ENCODE measurements at places on chromosomes 1 and 21. TPM values are rescaled to one million over a fixed set of nuclear protein-coding genes. Genes with fewer than 3 reads are reported as not detected.

The PINK1 gene
- 62.0 TPM for total RNA-seq

The SPATA46 gene
- not detected for total RNA-seq

The AMY2A gene
- total RNA-seq: not detected

The TMPRSS3 gene
- not detected for total RNA-seq

The WARS2 gene
- 14.4 TPM for total RNA-seq

The KCNK1 gene
- 11.0 TPM for total RNA-seq

The KRTAP11-1 gene
- total RNA-seq: not detected

The C1orf141 gene
- total RNA-seq: not detected

DNA sequence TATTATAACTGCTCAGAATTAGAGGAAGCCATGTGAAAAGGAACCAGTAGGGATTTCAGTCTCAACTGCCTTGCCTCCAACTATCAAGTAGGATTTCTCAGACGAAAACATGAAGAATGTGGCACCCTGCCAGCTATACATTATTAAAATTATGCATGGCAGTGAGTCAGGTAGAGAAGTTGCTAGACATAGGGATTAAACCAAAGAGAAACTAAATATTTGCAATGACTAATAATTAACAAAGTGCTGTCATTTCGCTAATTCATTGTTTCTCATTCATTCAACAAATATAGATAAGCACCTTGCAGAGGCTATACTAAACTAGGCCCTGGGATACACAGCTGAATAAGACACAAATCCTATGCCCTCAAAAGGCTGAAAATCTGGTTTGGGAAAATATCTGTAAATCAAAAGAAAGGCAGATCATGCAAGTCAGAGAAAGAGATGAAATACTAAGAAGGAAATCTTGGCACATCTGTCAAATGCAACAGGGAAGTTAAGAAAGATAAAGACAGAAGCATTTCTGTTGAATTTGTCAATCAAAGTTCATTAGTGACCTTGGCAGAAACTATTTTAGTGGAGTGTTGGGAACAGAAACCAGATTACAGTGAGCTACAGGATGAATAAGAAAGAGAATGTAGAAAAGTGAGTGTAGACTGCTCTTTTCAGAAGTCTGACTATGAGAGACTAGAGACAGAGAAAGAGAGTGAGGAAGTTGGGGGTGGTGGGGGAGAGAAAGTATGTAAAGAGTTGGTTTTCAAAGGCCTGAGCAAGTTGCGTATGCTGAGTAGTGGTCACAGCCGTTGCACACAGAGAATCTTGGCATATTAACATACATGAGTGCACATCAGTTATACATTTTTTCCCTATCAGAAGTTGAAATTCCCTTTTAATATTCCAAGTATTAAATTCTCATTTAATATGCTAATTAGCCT, 14.7 kb upstream of the NBPF11 start:
- no peak for DNase-seq

DNA sequence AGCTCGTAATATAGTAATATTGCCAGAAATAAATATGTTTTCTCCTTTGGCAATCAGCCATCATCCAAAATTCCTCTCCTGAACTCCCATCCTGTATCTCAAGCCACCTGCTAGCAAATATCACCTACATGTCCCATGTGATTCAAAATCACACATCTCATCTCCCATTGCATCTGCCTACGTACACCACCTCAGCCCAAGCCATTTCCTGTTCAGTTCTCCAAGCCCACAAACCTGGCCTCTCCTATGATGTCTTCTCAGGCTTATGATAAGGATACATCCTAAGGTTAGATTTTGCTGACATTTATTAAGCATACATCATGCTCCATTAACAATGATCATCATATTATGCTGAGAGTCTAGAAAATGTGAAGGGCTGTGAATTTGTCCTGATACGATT, 31.9 kb upstream of the DEGS1 start:
- DNase-seq: no peak

GRCh38 chr1:27365372-27366112, 1.2 kb downstream of the MAP3K6 start:
- peak; percentile 91 for DNase-seq

DNA sequence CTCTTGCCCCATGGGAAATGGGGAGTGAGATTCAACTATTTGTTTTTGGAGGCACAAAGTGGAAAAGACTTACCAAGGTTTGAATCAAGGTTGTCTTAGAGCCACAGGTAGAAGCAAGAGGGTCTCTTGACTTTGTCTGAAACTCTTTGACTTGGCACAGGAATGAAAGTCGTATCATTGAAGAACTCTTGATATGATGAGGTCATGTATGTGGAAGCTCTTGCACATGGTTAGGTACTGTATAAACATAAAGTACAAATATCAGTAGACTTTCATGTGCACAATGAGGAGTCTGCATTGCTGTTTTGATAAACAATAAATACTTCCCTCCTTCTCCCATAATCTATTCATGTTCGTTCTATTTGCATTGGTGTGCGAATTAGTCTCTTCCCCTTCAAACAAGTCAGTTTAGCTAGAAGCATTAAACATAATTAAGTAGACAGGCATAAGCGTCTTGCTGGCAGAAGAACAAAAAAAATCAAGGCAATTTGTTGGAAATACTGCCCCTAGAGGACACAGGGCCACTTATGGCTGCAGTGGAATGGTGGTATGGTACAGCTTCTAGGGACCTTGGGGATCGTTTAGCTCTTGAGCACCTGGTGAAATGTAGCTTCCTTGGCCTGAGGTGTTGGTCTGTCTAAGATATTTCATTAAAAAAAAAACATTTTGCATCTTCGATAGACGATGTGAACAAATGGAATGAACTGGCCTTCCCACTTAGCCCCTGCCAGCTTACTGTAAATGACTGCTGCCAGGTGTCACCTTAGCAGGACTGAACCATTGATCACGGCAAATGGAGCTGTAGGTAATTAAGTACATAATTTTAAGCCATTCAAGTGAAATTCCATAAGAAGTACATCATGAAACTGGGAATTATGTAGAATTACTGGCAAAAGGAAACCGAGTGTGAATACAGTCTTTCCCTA, 218.0 kb upstream of the GALNT2 start:
- no peak for DNase-seq

GRCh38 chr1:221987860-221988520, 246.1 kb upstream of the DUSP10 start:
- DNase-seq: no peak

DNA sequence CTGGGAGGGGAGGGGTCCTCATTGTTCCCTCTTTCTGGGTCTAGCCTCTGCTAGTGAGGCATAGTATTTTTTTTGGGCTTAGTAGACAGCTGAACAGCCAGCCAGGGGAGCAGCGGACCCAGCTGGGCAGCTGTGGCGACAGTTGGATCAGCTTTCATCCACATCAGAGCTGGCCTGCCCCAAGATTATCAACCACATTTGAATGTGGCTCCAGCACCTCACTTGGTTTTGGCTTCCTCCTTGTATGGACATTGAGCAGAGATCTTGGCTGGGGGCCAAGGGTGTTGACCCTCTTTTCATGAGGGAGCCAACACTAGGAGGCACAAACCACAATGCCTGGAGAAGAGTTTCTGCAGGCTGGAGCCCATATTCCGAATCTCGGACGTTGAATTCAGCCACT, 25.0 kb downstream of the WNT4 start:
- DNase-seq: peak; percentile 50

DNA sequence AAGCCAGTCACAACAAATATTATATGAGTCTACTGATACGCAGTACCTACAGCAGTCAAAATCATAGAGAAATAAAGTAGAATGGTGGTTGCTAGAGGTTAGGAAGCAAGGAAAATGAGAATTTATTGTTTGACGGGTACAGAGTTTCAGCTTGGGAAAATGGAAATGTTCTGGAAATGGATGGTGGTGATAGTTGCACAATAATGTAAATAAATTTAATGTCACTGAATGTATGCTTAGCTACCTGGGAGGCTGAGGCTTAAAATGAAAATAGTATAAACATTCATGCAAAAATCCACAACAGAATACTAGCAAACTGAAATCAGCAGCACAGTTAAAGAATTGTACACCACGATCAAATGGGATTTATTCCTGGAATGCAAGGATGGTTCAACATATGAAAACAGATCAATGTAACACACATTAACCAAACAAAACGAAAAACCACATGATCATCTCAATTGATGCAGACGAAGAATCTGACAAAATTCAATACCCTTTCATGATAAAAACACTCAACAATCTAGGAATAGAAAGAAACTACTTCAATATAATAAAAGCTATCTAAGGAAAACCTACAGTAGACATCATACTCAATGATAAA, 10.7 kb downstream of the TUT4 start:
- DNase-seq: no peak

DNA sequence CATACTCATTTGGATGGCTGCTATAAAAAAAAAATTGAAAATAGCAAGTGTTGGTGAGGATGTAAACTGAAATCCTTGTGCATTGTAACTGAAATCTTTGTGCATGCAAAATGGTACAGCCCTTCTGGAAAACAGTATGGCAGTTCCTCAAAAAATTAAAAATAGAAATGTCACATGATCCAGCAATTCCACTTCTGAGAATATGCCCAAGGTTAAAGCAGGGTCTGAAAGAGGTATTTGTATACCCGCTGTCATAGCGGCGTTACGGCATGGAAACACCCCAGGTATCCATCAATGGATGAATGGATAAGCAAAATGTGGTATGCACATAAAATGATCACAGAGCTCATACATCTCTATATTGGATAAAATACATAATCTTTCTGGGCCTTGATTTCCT, 116.7 kb downstream of the RUSC1 start:
- no peak for DNase-seq

DNA sequence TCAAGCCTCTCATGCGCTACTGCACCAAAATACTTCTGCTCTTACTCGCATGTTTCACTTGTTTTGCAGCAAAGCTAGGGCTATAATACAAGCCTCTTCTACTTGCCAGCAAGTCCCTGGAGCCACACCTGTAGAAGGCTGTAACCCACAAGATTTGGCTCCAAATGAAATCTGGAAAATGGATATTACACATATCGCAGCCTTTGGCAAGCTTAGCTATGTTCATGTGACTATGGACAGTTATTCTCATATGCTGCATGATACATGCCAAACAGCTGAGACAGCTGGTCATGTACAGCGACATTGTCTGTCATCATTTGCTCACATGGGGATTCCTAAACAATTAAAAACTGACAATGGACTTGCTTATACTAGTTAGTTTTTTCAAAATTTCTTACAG, 270.3 kb downstream of the COL11A1 start:
- no peak for DNase-seq

DNA sequence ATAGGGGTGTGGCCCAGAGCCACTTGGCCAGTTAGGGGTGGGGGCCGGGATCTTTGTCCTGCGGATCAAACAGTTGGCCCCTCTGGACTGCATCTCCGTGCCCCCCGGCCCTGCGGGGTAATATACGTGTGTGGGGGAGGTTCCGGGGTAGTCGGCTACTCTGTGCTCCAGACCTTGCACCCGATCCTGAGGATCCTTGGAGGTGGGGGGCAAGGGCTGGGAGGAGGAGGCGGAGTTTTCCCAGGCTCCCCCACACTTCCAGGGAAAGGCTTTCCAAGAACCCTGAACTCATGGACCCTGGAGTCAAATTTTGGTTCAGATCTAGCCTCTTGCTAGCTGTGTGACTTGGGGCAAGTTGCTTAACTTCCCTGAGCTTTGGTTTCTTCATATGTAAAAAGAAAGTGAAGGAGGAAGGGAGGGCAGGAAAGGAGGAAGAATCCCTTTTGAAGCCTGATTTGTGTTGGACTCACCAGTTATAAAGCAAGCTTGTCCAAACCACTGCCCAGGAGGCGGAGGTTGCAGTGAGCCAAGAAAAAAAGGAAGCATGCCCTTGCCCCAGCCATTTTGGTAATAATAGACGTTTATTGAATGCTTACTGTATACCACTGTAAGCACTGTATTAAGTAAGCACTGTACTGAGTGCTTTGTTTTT, 686 bp downstream of the MIIP start:
- DNase-seq: no peak

- no peak for DNase-seq
These were observed 13.5 kb downstream of the RAB3B start for GRCh38 chr1:51976846-51977602.

GRCh38 chr21:41589620-41590175, 81.7 kb upstream of the TMPRSS2 start:
- no peak for DNase-seq

- DNase-seq: no peak
These were observed 28.2 kb downstream of the CDCA8 start for GRCh38 chr1:37720231-37721130.

GRCh38 chr1:177278626-177279390, 108.0 kb downstream of the BRINP2 start:
- DNase-seq: peak; percentile 18

GRCh38 chr1:227756172-227756959, 21.1 kb downstream of the SNAP47 start:
- peak; percentile 75 for DNase-seq

- DNase-seq: no peak
These were observed 1478.8 kb downstream of the NCAM2 start for GRCh38 chr21:22476726-22477646.

DNA sequence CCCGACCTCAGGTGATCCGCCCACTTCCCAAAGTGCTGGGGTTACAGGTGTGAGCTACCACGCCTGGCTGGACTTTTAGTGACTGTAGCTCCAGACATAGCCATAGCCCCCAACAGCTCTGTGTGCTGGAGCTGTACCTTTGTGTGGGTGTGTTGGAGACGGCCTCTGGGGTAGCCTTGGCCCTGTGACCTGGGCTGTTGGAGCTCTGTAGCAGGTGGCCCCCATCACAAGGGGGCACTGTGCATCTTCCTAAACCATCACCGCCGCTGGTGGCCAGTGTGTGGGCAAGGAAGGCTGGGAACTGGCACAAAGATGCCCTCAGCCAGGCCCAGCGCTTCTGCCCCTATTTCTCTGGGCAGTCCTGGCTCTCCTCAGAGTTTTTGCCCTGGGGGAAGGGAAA, 38.4 kb upstream of the FOXO6 start:
- no peak for DNase-seq

- no peak for DNase-seq
These were observed 87.8 kb upstream of the TMEM51 start for GRCh38 chr1:15065736-15066135.

GRCh38 chr1:222711319-222712252, 705 bp downstream of the AIDA start:
- DNase-seq: peak; percentile 51

- DNase-seq: no peak
These were observed 3.8 kb downstream of the COLGALT2 start for GRCh38 chr1:184033711-184034167.

DNA sequence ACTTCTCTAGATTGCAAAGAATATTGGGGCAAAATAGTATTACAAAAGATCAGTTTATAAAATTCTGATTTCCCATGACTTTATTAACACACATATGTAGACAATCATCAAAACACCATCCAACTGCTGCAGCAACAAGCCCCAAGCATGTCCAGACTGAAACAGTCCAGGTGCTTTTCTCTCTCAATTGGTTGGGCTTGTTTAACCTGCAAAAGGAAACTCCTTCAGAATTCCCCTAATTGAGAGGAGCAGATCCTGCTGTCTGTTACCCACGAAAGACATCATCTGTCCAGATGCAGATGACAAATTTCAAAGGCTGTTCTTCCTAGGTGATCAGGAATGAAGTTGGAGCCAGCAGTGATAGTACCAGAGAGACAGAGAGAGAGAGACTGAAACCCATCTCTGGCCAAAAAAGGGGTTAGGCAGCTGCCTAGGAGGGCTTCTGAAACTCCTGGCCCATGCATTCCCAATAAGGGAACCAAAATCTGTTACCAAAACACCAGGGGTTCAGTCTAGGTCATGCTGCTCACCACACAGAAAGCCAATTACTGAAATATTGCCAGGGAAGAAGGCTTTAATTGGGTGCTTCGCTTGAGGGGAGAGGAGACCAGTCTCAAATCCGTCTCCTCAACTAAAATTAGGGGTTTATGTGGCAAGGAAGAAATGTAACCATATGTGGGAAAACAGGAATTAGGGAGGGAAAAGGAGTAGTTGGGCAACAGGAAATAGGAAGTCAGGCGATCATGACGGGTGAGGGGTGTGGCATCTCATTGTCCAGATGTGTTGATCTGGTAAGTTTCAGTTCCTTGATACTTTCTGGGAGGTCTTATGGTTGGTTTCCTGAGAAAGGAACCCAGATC, 34.7 kb upstream of the RGL1 start:
- no peak for DNase-seq
